Fibroblast of skin of right biceps (primary cell): ENCODE measurements at places on chromosomes 4 and X.
A peak's percentile ranks its signal among the peaks of the same experiment; 100 is the strongest.

- no peak for DNase-seq
Measured at GRCh38 chrX:79557212-79557611, 190.1 kb upstream of the ITM2A start.

GRCh38 chr4:155592179-155592937 is 74.3 kb upstream of the GUCY1A1 start:
- DNase-seq, result peak; percentile 72

- peak; percentile 21 for DNase-seq
Measured at GRCh38 chr4:88526221-88526815, 2.7 kb upstream of the PYURF start.

- DNase-seq, result no peak
Measured at GRCh38 chrX:141185366-141185765, 8.4 kb upstream of the LDOC1 start.

DNA sequence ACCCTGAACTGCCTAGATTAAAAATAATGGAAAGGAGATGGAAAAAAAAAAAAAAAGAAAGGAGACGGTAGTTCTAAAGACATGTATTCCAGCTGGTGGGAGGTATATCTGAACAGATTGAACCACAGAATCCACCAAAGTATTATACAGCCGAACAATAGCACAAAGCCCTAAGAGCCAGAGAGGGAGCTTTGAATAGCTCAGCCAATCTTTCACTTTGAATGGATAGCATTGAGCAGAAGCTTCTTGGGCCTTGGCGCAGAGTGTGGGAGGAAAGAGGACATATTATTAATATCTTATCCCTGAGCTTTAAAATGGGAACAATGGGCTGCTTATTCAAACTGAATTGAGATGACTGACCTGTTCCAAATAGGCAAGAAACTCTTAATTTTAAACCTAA is 147.8 kb upstream of the PAQR3 start:
- no peak for DNase-seq

DNA sequence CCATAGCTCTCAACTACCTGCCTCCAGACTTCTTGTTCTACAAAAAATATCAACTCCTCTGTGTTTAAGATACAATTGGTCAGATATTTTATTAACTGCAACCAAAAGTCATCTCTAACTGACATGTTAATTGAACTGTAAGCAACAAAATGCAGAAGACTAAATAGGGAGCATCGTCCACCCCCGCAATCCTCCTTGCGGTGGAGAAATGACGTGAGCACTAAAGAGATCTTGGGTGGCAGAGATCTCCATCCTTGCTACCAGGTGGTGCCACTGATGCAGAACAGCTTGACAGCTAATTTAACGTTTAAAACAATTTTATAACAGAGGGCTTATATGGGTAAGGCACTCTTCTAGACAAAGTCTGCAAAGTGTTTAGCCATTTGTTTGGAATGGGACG is 164.4 kb upstream of the FTHL17 start:
- no peak for DNase-seq

DNA sequence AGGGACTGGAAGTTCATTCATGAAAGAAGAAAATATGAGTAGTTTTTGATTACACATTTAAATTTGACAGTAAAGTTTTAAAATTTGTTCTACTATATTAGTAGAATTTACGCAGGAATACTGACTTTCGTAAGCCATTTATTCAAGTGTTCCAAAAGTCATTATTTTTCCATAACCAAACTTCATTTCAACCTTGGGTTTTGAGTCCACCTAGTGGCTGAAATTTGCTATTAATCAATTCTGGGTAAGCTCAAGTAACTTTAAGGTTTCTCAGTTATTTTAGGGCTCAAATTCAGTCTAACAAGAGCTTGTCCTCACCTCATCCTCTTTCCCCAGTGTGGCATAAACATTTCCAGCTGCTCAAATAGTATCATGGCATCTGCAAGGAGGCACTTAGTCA is 175.4 kb downstream of the SH3BGRL start:
- peak; percentile 11 for DNase-seq

DNA sequence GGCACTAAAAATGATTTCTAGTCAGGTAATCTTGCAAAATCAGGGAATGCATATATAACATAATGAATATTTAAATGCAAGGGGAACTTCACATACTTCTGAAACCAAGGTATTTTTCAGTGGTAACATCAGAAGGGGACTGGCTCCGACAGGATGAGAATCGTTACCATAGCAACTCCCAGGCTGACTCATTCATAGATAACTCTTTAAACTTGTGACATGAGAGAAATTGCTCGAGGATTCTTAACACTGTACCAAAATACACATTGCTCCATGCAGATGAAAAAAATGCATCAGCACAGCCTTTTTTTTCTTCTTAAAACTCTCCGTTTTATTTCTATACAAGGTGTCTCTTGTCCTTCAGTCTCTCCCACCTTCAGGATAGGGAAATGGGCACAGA is 114.3 kb downstream of the GABRB1 start:
- peak; percentile 70 for DNase-seq

GRCh38 chr4:108109997-108110416 is 58.7 kb downstream of the LEF1 start:
- no peak for DNase-seq

DNA sequence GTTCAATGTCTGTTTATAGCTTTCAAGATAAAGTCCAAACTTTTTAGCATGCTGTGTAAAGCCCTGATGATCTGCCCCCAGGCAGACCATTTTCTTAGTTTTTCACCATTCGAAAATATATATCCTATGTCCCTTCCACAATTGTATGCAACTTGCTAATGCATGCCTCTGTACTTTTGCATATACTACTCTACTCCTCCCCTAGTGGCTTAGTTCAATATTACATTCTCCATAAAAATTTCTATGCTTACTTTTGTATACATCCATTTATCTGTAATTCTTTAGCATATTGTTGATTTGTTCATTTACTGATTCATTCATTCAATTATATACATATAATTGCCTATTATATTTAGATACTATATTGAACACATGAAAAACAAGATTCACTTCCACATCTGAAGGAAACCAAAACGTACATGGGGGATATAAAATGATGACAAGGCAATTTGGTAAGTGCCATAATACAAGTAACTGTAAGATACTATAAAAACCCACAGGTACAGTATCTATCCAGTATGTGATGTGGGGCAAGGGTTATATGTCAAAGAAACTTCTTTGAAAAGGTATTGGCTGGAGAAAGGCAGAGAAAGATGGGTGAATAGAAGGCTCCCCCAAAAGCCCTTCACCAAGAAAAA is 902.5 kb downstream of the FAM133A start:
- DNase-seq, result no peak

DNA sequence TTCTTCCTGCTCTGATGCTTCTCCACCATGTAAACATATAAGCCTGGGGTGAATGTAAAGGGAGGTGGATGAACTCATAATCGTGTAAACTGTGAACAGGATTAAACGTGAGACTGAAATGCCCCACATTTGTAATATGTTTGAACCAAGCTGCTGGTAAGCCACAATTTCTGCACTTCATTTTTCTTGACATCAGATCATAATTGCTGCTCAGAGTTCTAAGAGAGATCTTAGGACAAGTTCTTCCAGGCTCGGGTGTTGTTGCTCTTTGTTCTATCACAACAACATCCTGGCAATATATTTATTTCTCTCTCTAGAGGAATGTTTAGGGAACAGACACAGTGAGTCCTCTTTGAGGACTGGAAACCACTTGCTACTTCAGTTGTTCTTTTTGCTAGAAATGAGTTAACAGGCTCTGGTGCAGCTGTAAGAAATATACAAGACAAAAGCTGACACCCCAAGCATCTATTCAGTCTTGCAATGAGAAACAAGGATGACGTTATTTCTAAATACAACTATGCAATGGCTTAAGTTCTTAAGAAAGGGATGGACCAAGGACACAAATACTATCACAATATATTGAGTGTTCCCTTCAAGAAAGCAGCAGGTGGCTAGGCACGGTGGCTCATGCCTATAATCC is 59.6 kb downstream of the LNX1 start:
- DNase-seq, result no peak

DNA sequence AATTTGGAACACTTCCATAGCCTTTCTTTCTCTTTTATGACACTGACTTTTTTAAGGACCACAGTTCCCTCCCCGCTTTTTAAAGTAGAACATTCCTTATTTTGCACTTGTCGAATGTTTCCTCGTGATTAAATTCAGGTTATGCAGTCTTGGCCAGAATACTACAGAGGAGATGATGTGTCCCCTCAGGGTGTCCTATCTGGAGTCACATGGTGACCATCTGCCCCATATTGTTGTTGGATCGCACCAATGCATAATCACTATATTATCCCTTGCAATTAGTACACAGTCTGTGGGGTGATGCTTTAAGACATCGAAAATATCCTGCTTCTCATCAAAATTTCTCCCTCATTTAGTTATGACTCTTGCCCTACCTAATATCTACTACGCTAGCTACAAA is 27.4 kb downstream of the WDFY3 start:
- DNase-seq, result no peak

- DNase-seq, result no peak
Measured at GRCh38 chr4:17654701-17655100, 40.3 kb downstream of the MED28 start.

DNA sequence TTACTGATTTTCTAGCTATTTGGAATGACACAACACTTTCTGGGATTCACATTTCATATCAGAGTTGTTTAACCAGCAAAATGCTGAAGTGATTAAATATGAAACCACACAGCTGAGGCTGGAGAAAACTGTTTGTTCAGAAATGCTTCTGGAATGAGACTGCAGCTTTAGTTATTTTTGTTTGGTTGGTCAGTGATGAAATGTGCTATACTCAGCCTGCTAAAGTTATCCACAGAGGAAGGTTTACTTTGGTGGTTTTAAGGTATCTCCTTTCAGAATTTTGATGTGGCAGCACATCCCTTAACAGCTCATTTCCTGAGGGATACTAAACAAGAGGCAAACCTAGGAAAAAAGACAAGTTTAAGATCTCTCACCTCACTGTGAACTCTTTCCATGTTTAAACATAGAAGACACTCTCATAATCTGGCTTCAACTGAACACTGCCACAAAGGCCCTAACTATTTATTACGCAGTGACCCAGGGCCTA is 106.6 kb upstream of the PDE5A start:
- DNase-seq, result peak; percentile 96

DNA sequence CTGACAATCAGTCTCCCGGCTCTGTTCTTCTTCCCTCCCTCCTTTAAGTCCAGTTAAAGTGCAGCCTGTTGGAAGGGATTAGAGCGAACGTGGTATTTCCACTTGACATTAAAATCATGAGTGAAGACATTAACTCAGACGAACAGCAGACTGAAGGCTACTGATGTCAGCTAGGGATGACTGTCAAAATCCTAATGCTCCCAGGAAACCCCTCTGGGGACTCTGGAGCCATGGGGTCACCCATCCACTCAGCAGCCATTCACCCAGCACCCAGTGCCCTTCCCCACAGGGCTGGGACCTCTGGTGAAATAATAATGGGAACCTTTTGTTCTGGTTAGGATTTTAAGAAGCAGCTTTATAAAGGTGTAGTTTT is 113.9 kb downstream of the DRD5 start:
- no peak for DNase-seq

DNA sequence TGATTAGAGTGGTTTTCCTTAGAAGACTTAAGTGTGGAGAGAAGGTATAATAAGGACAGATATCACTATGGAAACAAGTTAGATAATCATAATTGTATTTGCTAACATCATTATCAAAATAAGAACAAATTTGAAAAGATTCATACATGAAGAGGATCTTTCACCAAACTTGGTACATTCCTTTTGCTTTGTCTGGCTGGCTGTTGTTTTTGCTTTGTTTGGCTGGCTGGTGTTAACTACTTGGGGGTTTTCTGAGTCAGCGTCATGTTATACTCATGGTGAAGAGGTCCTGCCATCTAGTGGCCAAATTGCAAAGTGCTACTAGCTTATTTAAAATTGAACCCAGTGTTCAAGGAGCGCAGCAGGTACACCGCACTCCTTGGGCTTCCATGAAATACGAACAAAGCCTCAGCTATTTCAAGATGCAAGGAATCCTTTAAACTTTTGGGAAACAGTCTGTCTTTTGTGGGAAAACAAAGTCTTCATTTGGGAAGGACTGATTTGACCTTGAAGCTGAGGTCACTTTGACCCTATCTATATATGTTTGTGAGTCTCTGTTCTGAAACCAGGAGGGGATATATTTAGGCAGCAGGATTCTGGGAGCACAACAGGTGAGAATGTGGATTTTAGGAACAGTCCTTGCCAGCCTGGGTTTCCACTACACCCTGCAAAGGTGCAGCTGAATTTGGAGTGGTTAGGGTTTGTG is 129.7 kb downstream of the PLS3 start:
- DNase-seq, result peak; percentile 81

- DNase-seq, result peak; percentile 42
Measured at GRCh38 chr4:24753519-24753918, 41.9 kb upstream of the SOD3 start.

GRCh38 chr4:80010316-80010715 is 62.7 kb downstream of the ANTXR2 start:
- no peak for DNase-seq
